ENCODE measurements at places on chromosomes 4 and X. TPM values are rescaled to one million over a fixed set of nuclear protein-coding genes. Genes with fewer than 3 reads are reported as not detected.

- DNase-seq: no peak
Observed at GRCh38 chrX:47745416-47745815, 86.4 kb upstream of the UXT start.

DNA sequence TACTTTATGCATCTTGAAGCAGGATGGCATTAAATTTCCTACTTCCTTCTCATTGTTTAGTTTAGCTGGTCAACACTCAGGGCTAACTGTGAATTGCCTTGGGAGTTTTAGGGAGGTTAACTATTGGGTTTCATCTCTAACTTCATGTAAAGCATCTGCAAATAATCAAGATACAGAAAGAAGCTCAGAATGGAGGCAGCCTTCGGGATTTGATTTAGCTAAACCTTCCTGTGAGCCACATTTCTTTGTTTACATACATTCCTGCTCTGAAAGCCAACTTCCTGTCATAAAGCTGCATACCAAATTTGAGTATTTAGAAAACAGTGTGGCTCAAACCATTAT lies 131.7 kb upstream of the PCDH18 start:
- DNase-seq: no peak

- no peak for DNase-seq
Observed at GRCh38 chr4:182325848-182326255, 82.7 kb downstream of the TENM3 start.

GRCh38 chrX:123959281-123960063 lies 2.0 kb upstream of the STAG2 start:
- peak; percentile 14 for DNase-seq

Gene EGFL6
- total RNA-seq: not detected

GRCh38 chr4:24112466-24112865 lies 222.6 kb upstream of the PPARGC1A start:
- no peak for DNase-seq

Gene TENM3
- total RNA-seq: not detected

GRCh38 chrX:141176586-141177451 lies at the start of gene LDOC1:
LDOC1 (minus strand) TSS chrX:141177129; CDS start chrX:141177021, 108 bp downstream.
- DNase-seq: peak; percentile 67

Gene TLR8
- not detected for total RNA-seq

GRCh38 chr4:93776386-93777080 lies 52.0 kb upstream of the ATOH1 start:
- DNase-seq: no peak

Gene NAA11
- not detected for total RNA-seq

GRCh38 chr4:4838936-4839810 lies 20.3 kb upstream of the MSX1 start:
- DNase-seq: no peak

Gene SATL1
- total RNA-seq: not detected

Gene PRRG1
- not detected for total RNA-seq

GRCh38 chr4:75848891-75849290 lies 53.4 kb downstream of the PPEF2 start:
- no peak for DNase-seq

DNA sequence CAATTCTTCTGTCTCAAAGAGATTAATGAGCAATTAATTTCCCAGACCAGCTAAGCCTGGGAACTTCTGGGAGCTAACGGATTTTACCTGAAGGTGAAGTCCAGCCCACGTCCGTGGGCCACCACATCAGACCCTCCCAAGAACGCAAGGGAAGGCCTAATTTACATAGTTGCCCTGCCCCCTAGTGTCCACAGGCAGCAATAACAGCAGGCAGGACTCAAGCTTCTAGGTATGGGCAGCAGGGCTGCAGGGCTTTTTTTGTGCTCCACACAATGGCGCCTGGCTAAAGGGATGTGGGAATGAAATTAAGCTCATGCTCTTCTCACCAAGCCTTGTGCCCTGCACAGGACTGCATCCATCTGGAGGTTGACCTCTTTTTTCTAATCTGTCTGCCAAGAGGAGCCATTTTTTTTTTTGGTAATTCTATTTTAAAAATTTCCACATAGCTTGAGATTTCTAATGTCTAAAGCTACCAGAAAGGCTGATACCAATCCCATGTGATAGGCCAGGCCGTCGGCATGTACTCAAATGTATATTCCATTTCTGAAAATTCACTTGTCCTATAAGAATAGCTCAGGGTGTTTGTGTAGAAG lies 111.9 kb upstream of the TMEM164 start:
- peak; percentile 40 for DNase-seq

DNA sequence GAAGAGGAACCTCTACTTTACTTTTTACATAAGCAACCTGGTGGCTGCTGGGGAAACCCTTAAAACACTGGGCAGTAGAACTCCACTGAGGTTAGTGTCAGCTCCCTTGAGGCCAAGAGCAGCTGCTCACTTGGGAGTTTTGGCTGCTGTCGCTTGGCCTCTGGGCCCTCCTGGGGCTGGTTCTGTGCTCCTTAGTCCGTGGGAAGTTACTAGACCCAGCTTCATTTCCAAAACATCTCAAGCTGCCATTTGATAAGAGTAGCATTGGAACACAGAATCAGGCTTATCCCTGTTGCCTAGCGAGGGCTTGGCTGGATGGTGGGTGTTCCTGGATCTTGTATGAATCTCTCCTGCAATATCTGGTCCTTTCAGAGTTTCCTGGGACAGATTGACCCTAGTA lies 26.1 kb downstream of the RNF4 start:
- DNase-seq: no peak

GRCh38 chr4:107665001-107665400 lies 55.0 kb downstream of the PAPSS1 start:
- DNase-seq: no peak

GRCh38 chrX:154051201-154051810 lies 31.6 kb upstream of the IRAK1 start:
- DNase-seq: no peak

Gene PPP4R3C
- not detected for total RNA-seq

Gene SMIM43
- total RNA-seq: not detected

Gene RRH
- 0.62 TPM for total RNA-seq

GRCh38 chr4:109266891-109267290 lies 35.6 kb downstream of the COL25A1 start:
- no peak for DNase-seq

DNA sequence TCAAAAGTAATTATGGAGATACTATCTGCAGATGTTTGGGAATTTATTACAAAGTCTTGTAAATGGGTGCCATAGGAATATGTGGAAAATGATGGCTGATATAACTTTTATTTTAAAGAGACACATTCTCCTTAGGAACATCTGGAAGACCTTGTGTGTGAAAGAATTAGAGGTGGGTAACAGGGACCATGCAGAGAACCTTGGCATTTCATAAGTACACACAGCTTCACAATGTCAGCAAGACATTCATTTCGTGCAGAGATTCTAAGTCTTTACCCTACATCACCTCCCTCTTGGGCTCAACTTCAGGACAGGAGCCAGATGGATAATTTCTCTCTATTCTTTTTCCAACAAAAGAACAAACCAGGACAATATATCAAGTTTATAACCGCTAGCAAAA lies 458.1 kb upstream of the INTU start:
- DNase-seq: no peak

GRCh38 chrX:71617742-71618141 lies 569 bp downstream of the CXCR3 start:
- DNase-seq: no peak

DNA sequence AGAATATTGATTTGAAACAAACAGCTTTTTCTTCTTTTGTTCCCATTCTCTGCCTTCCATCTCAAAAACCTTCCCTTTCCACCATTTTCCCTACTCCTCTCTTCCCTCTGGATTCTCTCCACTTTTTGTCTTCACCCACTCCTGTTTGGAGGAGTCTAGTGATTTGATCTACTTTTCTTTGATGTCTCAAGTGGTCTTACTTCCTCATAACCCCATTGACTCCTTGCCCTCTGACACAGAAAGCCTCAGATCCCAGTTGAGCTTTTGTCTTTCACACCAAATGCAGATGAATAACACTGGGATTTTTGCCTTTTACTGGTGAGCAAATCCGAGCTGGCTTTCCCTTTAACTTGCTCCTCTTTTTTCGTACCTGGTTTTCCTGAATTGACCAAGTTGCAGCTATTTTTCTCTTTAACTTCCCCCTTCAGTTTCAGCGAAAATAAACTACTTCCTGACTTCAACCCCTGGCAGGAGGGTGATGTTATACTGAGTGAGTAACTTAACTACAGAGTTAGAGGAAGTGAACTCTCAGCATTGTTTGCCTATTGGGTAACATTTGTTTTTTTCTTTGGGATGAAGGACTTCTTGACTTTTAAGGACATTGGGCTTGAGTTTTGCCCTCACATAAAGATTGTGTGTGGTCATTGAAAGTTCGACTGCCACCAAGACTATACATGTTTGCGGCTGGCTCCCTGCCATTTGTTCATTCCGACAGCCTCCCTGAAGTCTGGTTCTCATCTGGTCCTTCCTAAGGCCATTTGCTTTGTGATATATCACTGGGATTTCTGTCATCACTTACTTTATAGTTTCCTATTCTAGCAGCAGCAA lies 392.8 kb upstream of the NR3C2 start:
- DNase-seq: no peak

Gene PLAC8
- 169 TPM for total RNA-seq

- DNase-seq: no peak
Observed at GRCh38 chr4:24372881-24373280, 211.5 kb downstream of the DHX15 start.

Gene MCF2
- 0.23 TPM for total RNA-seq

- no peak for DNase-seq
Observed at GRCh38 chrX:138487866-138488265, 223.7 kb downstream of the FGF13 start.

DNA sequence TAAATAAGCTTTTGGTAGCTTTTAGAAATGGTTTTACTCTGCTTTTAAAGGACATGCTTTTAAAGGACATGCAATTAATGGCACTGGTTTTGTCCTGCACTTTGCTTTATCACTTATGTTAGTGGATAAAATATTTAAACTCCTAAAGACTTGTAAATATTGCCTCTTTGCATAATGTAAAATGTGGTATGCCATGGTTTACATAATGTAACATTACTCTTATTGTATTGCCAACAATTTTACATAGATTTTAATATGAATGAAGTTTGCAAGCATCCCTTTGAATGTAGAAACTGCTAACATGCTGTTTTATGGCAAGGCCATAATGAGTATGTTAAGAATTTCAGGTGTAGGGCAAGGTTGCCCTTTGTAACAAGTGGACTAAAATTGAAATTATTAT lies 118.4 kb downstream of the CHIC1 start:
- DNase-seq: no peak

DNA sequence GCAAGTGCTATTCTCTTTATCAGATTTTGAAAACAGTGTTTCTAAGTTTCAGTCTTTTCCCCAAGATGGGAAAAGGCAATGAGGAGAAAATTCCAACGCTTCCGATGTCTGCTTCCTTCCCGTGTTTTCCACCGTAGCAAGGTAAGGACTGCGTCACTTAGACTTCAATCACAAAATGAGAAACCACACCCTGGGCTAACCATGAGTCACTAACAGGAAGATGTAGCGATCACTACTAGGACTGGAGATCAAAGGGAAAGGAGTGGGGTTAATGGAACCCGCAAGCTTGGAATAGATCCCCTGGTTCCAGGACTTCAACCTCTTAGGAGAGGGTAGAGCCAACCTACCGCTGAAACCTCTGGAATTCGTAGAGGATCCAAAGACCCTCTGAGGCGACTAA lies 250.7 kb upstream of the ZFP42 start:
- DNase-seq: no peak

- no peak for DNase-seq
Observed at GRCh38 chr4:186845137-186845842, 121.6 kb upstream of the FAT1 start.

Gene DCX
- total RNA-seq: not detected

GRCh38 chrX:113289503-113289902 lies 448.9 kb upstream of the AMOT start:
- DNase-seq: no peak

DNA sequence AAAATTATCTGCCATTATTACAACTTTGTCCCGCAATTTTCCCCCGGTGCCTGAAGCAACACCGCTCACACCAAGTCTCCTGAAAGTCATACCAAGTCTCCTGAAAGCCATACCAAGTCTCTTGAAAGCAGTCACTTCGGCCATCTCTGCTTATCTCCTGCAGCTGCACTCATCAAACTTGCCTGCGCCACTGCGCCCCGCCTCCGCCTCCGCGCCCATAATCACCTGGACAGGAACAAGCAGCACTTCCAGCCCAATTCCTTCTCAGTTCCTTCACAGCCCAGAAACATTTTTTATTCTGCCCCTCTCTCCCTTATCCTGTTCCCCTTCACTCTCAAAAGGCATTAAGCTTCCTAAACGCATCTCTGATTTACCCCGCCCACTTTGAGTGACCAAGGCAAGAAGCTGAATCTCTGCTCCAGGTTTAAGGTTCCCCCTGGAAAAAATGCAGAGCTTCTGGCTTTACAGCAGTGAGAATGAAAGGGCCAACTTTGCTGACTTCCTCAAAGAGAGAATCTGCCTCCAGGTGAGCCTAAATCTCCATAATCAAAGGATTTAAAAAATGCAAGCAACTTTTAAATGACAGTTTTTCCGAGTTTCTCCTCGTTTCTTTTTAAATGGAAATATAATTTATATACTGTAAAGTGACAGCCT lies 7.7 kb downstream of the GPR50 start:
- no peak for DNase-seq
